T-helper 17 cell (primary cell): ENCODE measurements at places on chromosomes 6 and 20.

GRCh38 chr6:161115468-161115867 is 123.9 kb downstream of the MAP3K4 start:
- H3K36me3 ChIP-seq, result peaks cover 24% of the 10 kb centered on the region
- H3K4me1 ChIP-seq, result peaks cover 28% of the 10 kb centered on the region
- H3K27me3 ChIP-seq, result no peaks in the 10 kb centered on the region
- H3K27ac ChIP-seq, result peak overlapping the region; percentile 94
- no peak overlapping the region for H3K4me3 ChIP-seq

DNA sequence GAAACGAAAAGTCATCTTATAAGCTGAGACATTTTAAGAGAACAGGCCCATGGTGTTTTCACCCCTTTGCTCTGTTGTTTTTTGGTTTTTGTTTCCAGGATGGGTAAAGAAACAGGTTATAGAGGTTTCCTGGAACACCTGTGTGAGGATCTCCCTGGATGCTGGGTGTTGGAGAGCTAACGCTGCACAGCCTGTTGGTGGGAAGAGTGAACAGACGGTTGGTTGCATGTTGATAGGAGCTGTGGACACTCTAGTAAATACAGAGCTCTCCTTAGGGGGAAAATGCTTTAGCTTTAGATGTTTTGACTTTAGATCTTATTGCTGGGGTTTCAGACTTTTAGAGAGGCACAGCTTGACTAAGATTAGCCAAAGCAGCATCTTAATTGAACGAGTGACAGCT is 235.2 kb downstream of the SOX4 start:
- no peaks in the 10 kb centered on the region for H3K4me1 ChIP-seq
- no peaks in the 10 kb centered on the region for H3K27me3 ChIP-seq
- DNase-seq, result no peak
- no peaks in the 10 kb centered on the region for H3K36me3 ChIP-seq

DNA sequence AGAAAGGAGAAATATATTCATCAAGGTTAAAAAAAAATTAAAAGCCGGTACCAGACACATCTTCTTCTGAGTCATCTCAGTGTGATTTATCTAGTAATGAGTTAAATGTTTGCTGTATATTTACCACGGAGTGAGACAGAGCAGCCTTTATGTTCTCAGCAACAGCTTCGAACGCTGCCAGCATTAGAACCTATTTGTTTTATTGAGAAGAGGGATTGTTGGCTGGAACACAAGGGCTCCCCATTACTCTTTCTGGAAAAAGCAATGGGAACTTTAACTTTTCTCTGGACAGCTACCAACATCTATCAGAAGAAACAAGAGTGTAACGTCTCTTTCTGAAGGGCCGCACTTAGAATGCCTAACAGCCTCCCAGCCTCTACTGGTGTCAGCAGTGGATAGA is 105.3 kb upstream of the TAB2 start:
- H3K4me3 ChIP-seq, result peak overlapping the region; percentile 28
- H3K27ac ChIP-seq, result no peak overlapping the region
- H3K4me1 ChIP-seq, result peaks cover 26% of the 10 kb centered on the region

- peaks cover 2% of the 10 kb centered on the region for H3K4me1 ChIP-seq
- no peak for DNase-seq
Observed at GRCh38 chr6:43468748-43469681, 8.4 kb upstream of the TJAP1 start.

DNA sequence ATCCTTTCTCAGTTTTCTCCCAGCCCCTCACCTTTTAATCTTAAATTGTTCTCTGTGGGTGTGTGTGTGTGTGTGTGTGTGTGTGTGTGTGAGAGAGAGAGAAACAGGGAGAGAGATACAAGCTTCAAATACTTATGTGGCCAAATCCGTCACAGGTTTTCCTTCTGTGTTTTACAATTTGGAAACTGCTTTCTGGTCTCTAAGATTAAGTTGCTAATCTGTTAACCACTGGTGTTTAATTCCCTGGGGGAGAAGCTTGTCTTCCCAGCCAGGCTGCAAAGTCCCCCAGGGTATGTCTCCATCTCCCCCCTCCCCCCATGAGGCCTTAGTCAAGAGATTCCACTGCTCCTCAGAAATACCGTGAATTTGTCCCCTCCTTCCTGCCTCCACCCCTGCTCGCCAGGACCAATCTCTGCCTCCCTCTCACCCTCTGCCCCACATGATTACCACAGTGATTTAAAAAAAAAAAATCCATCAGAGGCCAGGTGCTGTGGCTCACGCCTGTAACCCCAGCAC is 49.0 kb downstream of the RIPOR3 start:
- peaks cover 5% of the 10 kb centered on the region for H3K27me3 ChIP-seq
- no peak overlapping the region for H3K27ac ChIP-seq
- H3K4me3 ChIP-seq, result no peak overlapping the region
- no peak for DNase-seq

GRCh38 chr6:20893412-20893811 is 359.2 kb downstream of the CDKAL1 start:
- no peak overlapping the region for H3K4me3 ChIP-seq
- no peak overlapping the region for H3K27ac ChIP-seq
- H3K36me3 ChIP-seq, result peaks cover 2% of the 10 kb centered on the region
- no peaks in the 10 kb centered on the region for H3K4me1 ChIP-seq
- no peak for DNase-seq

- peak overlapping the region; percentile 100 for H3K27ac ChIP-seq
- DNase-seq, result no peak
- peak overlapping the region; percentile 94 for H3K4me3 ChIP-seq
- H3K4me1 ChIP-seq, result peaks cover 57% of the 10 kb centered on the region
Observed at GRCh38 chr6:151379933-151380847, 11.2 kb downstream of the ZBTB2 start.

DNA sequence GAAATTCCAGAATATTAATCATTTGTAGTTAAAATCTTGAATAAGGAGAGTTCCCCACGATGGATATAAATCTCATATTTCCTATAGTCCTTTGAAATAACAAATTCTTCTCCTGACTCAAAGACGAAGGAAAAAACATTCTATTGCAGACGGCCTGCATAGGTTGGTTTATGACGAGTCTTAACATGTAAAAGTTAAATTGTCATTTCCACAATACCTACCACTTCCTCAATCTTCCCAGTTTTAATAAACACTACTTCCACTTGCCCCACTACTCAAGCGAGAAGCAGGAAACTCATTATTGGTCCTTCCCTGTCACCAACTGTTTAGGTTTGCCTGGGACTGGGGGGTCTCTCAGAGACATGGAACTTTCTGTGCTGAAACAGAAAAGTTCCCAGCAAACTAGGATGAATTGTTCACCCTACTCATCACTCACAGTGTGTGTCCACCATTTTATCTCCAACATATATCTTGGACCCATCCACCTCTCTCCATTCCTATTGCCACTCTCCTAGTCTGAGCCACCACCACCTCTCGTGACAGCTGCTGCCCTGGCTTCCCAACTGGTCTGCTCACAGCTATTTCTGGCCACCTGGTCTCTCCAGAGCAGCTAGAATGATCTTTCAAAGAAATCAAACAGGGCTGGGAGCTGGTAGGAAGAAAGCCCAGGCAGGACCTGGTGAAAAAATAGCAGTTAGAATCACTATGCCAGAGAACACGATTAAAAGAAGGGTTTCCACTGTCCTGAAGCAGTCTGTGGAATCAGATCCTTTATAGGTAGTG is 15.1 kb upstream of the ZSCAN9 start:
- no peak for DNase-seq
- peaks cover 19% of the 10 kb centered on the region for H3K4me1 ChIP-seq

DNA sequence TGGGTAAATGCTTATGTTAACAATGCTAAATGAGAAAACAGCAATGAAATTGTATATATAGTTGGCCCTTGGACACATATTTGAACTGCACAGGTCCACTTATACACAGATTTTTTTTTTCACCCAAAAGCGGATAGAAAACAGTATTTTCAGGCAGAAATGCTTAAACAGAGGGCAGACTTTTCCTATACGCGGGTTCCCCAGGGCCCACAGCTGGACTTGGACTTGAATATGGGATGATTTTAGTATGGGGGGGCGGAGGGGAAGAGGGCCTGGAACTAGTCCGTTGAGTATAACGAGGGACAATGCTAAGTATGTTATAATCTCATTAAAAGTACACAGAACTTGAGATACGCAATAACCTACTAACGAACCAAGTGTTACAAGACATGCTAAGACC is 1.1 kb upstream of the PRSS35 start:
- DNase-seq, result no peak
- H3K27me3 ChIP-seq, result peaks cover 41% of the 10 kb centered on the region
- H3K36me3 ChIP-seq, result no peaks in the 10 kb centered on the region
- peaks cover 11% of the 10 kb centered on the region for H3K4me1 ChIP-seq
- peak overlapping the region; percentile 21 for H3K27ac ChIP-seq

GRCh38 chr20:50399917-50400704 is 110.1 kb upstream of the PTPN1 start:
- no peak overlapping the region for H3K27ac ChIP-seq
- DNase-seq, result no peak
- H3K4me3 ChIP-seq, result no peak overlapping the region
- peaks cover 17% of the 10 kb centered on the region for H3K27me3 ChIP-seq
- peaks cover 3% of the 10 kb centered on the region for H3K36me3 ChIP-seq

DNA sequence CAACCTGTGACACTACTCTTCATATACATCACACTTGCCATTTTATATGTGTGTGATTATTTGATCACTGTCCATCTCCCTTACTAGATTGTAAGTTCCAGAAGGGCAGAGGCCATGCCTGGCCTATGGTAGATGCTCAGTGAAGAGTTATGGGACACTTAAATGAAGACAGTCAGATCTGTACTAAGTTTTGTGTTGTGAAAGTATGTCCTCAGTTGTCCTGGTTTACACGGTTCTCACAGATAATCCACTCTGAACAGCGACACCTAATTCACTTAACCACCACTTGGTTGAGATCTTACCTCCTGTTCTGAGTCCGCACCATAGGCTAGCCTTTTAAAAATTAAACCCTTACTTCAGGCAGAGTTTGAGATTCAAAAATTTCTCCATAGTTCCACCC is 434.1 kb upstream of the SOX4 start:
- no peaks in the 10 kb centered on the region for H3K27me3 ChIP-seq
- H3K4me3 ChIP-seq, result no peak overlapping the region
- no peak overlapping the region for H3K27ac ChIP-seq
- peaks cover 20% of the 10 kb centered on the region for H3K4me1 ChIP-seq
- no peaks in the 10 kb centered on the region for H3K36me3 ChIP-seq

DNA sequence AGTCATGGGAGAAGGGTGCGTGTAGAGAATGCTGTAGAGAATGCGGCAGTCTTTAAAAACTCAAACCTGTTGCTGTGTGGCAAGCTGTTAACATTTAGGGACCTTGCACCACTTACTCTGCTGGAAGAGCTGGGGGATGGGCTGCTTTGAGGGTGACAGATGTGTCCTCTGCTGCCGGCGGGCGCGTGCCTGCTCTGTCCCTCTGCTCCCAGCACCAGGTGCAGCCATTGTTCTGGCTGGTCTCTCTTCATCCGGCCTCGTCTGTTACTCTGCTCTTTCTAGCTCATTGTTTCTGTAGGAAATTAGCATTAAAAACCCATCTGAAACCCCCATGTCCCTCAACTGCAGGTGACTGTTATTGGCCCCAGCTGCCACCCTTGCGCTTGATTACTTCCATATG is 78.5 kb downstream of the CBFA2T2 start:
- H3K36me3 ChIP-seq, result peaks cover 3% of the 10 kb centered on the region
- DNase-seq, result no peak
- H3K27ac ChIP-seq, result peak overlapping the region; percentile 19
- H3K4me3 ChIP-seq, result peak overlapping the region; percentile 37
- H3K27me3 ChIP-seq, result no peaks in the 10 kb centered on the region
- peaks cover 27% of the 10 kb centered on the region for H3K4me1 ChIP-seq

- no peak for DNase-seq
- H3K4me1 ChIP-seq, result no peaks in the 10 kb centered on the region
- H3K36me3 ChIP-seq, result no peaks in the 10 kb centered on the region
- peaks cover 11% of the 10 kb centered on the region for H3K27me3 ChIP-seq
- H3K27ac ChIP-seq, result no peak overlapping the region
Observed at GRCh38 chr6:18613319-18613925, 226.3 kb downstream of the RNF144B start.

GRCh38 chr6:137297887-137298286 is 78.7 kb upstream of the IFNGR1 start:
- no peak overlapping the region for H3K4me3 ChIP-seq
- no peak for DNase-seq
- H3K27me3 ChIP-seq, result no peaks in the 10 kb centered on the region
- no peaks in the 10 kb centered on the region for H3K4me1 ChIP-seq

- peak overlapping the region; percentile 93 for H3K27ac ChIP-seq
Observed at GRCh38 chr6:26312501-26313397, 52.2 kb upstream of the BTN3A2 start.

- no peaks in the 10 kb centered on the region for H3K36me3 ChIP-seq
- no peak overlapping the region for H3K4me3 ChIP-seq
- no peak for DNase-seq
- H3K27me3 ChIP-seq, result peaks cover 46% of the 10 kb centered on the region
- no peaks in the 10 kb centered on the region for H3K4me1 ChIP-seq
- peak overlapping the region; percentile 2 for H3K27ac ChIP-seq
Observed at GRCh38 chr20:46523696-46524328, 10.5 kb upstream of the ZNF334 start.

- peaks cover 14% of the 10 kb centered on the region for H3K27me3 ChIP-seq
- no peak overlapping the region for H3K4me3 ChIP-seq
- H3K27ac ChIP-seq, result no peak overlapping the region
- H3K36me3 ChIP-seq, result no peaks in the 10 kb centered on the region
Observed at GRCh38 chr6:17178754-17179529, 77.1 kb downstream of the STMND1 start.

DNA sequence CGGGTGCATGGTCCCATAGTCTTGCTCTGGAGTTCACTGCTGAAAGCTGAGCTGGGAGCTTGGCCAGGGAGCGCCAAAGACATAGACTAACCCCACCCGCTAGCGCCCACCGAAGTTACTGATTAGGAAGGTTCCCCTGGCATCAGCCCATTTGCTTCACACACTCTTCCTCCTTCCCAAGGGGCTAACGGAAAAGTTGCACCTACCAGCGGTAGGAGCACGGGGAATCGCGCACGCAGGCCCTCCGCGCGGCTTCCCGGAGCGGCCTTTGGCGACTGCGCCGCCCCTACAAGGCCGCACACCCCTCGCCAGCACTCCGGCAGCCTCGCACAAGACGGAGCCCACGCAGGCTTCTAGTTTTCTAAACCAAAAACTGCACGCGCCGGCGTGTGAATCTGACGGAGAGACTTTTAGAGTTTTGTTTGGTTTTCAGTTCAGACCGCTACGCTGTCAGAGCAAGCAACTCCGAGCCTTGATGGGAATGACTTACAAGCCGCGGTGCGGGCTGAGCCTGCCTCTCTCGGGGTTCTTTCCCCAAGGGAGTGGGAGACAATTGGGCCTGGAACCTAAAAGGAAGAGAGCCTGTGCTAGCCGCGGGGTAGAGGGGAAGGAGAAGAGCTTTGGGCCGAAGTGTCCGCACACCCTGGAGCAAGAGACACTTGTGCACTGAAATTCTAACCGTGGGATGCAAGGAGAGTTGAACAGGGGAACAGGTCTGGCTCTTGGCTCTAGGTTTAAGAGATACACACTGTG is 891 bp upstream of the POU3F2 start:
- peaks cover 2% of the 10 kb centered on the region for H3K36me3 ChIP-seq
- peak overlapping the region; percentile 86 for H3K27ac ChIP-seq

DNA sequence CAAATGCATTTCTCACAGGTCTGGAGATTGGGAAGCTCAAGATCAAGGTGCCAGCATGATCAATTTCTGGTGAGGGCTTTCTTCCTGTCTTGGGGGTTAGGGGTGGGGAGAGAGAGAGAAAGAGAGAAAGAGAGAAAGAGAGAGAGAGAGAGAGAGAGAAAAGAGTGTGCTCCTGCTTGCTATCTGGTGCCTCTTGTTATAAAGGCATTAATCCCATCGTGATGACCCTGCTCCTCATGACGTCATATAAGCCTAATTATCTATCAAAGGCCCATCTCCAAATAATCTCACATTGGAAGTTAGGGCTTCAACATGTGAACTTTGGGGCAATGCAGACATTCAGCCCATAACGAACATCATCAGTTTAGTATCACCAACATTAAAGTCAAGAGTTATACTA is 114.8 kb downstream of the EYA4 start:
- no peak for DNase-seq
- H3K27me3 ChIP-seq, result peaks cover 12% of the 10 kb centered on the region
- H3K4me1 ChIP-seq, result no peaks in the 10 kb centered on the region
- no peak overlapping the region for H3K4me3 ChIP-seq
- no peaks in the 10 kb centered on the region for H3K36me3 ChIP-seq
